ENCODE measurements at places on chromosomes 4 and X.

DNA sequence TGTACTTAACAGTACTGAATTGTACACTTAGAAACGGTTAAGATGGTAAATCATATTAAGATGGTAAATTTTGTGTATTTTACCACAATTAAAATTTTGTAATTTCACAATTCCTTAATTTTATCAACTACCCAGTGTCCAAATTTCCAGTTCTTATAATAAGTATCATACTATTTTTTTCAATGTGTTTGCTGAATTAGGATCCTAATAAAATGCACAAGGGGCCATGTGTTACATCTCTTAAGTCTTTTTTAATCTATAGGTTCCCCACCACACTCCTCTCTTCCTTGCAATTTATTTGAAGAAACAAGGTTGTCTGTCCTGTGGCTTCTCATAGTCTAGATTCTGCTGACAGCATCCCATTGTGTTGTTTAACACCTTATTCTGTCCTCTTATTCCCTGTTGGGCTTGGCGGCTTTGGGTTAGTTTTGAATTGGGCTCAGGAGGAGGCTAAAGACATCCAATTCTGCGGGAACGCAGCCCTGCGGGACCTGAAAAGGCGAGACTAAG lies 533 bp upstream of the SYAP1 start:
- no peak for DNase-seq

- DNase-seq: peak; percentile 17
These were observed 142.5 kb downstream of the CXXC4 start for GRCh38 chr4:104352211-104352610.

DNA sequence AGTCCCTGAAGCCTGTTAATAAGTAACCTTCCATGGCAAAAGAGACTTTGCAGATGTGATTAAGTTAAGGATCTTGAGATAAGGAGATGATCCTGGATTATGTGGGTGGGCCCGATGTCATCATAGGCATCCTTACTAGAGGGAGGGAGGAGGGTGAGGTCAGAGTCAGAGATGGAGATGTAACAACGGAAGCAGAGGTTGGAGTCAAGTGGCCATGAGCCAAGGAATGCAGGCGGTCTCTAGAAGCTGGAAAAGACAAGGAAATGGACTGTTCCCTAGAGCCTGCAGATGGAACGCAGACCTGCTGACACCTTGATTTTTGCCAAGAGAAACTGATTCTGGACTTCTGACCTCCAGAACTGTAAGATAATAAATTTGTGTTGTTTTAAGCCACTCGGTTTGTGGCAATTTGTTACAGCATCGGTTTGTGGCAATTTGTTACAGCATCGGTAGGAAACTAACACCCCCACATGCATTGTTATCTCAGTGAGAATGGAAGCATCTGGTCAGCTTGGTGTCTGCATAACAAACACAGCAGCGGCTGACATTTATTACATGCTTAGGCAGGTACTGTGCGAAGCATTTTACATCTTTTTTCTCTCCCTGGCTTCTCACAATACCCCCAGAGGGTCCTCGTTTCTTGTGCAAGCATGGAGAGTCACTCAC lies 55.6 kb downstream of the CLDN34 start:
- no peak for DNase-seq

- DNase-seq: no peak
These were observed 68.2 kb downstream of the USP9X start for GRCh38 chrX:41153448-41153847.
